Activated CD8-positive, alpha-beta memory T cell treated with anti-CD3 and anti-CD28 coated beads, Interleukin-2, amount 10 ng/mL, durations not matched to agents 7 days and 5 days (primary cell): ENCODE measurements at places on chromosomes 1 and 21. TPM values are rescaled to one million over a fixed set of nuclear protein-coding genes. Genes with fewer than 3 reads are reported as not detected.

The CAPN8 gene
- not detected for total RNA-seq

- no peak for DNase-seq
Observed at GRCh38 chr1:21174654-21175323, 1.9 kb downstream of the EIF4G3 start.

DNA sequence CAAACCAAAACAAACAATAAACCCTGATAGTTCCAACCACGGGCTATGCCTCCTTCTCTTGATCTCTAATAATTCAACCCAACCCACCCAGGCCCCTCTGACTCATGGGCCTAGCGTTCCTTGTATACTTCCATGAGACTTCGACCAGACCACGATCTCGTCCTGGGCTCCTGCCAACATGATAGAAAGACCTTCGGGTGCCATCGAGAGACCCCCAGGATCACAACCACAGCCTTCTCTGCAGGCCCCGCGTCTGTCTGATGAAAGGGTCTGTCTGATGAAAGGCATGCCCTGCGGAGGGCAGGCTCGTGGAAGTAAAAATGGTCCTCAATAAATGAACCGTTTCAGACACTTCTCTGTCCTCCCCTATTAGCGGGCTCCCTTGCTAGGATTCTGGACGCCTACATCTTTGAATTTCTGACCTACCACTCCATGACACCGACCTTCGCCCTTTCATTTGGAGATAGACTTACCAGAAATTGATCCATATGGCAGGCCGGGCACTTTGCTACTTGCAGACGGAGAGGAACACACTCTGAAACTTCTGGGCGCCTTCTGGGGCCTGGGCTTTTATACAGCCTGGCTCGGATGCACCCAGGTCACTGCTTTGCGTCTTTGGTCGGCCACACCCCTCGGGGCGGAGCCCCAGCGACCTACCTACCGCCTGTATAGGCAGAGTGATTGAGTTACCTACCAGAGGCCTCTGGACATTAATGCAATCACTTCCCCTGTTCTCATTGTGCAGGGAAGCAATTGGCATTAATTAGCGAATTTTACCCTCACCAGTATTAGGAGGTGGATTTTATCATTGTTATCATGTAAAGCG is 5.3 kb upstream of the KLF18 start:
- no peak for DNase-seq

GRCh38 chr1:164186881-164187280 is 372.1 kb upstream of the PBX1 start:
- DNase-seq: no peak

DNA sequence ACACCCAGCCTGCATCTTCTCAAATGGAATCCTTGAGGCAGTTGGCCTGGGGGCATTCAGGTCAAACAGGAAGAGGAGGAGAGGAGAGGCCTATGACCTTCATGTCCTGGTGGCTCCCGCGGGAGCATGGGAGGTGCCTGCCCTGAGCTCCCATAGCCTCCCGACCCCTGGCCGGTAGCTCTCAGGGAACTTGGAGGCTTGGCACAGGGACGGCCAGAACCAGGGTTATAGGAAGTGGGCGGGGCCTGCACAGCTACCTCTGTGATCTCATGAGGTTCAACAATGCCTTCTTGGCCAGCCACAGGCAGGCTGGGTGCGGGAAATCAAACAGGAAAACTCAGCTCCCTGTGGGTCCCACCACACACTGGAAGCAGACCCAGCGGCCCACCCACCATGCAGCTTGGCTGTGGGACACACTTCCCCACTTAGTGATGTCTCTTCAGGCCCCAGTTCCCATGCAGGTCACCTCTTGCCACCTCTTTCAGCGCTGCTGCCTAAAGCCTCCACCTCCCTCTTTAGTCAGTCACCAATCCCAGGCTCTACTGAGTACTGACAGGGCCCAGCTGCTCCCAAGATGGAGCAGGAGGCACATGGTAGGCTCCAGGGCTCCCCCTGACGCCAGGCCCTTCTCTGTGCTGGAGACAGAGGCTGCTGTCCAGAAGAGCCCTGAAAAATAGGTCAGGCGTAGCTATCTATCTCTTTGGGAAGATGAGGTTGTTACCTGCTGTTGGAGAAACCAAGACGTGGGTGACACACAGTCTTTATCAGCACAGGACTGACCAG is at the start of gene SLFNL1:
SLFNL1 (minus strand) TSS at position 200 of the 783 bp plus-strand sequence. CDS start 1,065 bp downstream, outside the sequence.
- DNase-seq: no peak

- DNase-seq: no peak
Observed at GRCh38 chr1:110038271-110038670, 3.8 kb downstream of the STRIP1 start.

- no peak for DNase-seq
Observed at GRCh38 chr21:37071561-37072273, 1.2 kb downstream of the PIGP start.

The CA6 gene
- 10.1 TPM for total RNA-seq

The GSTM5 gene
- total RNA-seq: not detected
